ENCODE measurements at places on chromosomes 1 and 21.

GRCh38 chr21:41304068-41304720 lies 12.4 kb upstream of the FAM3B start:
- DNase-seq: no peak

- no peak for DNase-seq
These were observed 107.7 kb upstream of the LMO4 start for GRCh38 chr1:87220993-87221392.

GRCh38 chr1:170929835-170930554 lies 5.3 kb upstream of the MROH9 start:
- DNase-seq: no peak

DNA sequence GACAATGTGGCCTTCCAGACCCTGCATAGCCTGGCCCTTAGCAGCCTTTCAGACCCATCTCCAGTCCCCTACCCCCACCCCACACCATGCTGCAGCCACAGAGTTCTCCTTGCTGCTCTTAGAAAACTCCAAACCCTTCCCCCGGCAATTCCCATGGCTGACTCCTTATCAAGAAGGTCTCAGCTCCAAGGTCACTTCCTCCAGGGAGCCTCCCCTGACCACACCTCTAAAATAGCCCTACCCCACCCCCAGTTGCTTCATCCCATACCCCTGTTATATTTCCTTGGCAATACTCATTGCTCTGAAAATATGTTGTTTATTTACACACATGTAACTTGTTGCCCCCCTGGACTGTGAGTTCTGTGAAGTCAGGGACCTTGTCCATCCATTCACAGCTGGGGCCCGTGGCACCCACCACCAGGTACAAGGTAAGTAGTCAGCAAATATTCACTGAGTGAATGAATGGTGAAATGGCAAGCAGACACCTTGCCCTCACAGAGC lies 4.3 kb upstream of the ADGRB2 start:
- DNase-seq: no peak

GRCh38 chr1:165117482-165117881 lies 239.0 kb downstream of the LMX1A start:
- no peak for DNase-seq

All from activated naive CD4-positive, alpha-beta T cell treated with anti-CD3 and anti-CD28 coated beads, Interleukin-2, amount 50 U/mL, for 16 hours (primary cell).